Activated CD4-positive, alpha-beta memory T cell treated with anti-CD3 and anti-CD28 coated beads, Interleukin-2, amount 10 ng/mL, durations not matched to agents 7 days and 5 days (primary cell): ENCODE measurements at places on chromosomes 7 and 10. TPM values are rescaled to one million over a fixed set of nuclear protein-coding genes. Genes with fewer than 3 reads are reported as not detected.

GRCh38 chr10:70096016-70096704 is 36.5 kb downstream of the AIFM2 start:
- DNase-seq: no peak

Gene CRHR2
- total RNA-seq: not detected

Gene NKX2-3
- total RNA-seq: not detected

Gene WAPL
- total RNA-seq: 47.5 TPM

Gene LFNG
- 105 TPM for total RNA-seq

- DNase-seq: no peak
Observed at GRCh38 chr10:59397961-59398360, 35.6 kb upstream of the FAM13C start.

Gene HHEX
- 0.23 TPM for total RNA-seq

GRCh38 chr7:45911311-45911710 is 9.8 kb downstream of the IGFBP3 start:
- no peak for DNase-seq
